ENCODE measurements at places on chromosomes 12 and 14. TPM values are rescaled to one million over a fixed set of nuclear protein-coding genes. Genes with fewer than 3 reads are reported as not detected.
A peak's percentile ranks its signal among the peaks of the same experiment; 100 is the strongest.

- no peaks in the 10 kb centered on the region for H3K27me3 ChIP-seq
- no peak overlapping the region for H3K27ac ChIP-seq
- H3K4me3 ChIP-seq, result no peak overlapping the region
- H3K36me3 ChIP-seq, result no peaks in the 10 kb centered on the region
These were observed 494.3 kb upstream of the ATXN7L3B start for GRCh38 chr12:74043343-74043742.

- H3K27me3 ChIP-seq, result no peaks in the 10 kb centered on the region
- no peak overlapping the region for H3K27ac ChIP-seq
- no peaks in the 10 kb centered on the region for H3K4me1 ChIP-seq
These were observed 15.0 kb downstream of the DEPDC4 start for GRCh38 chr12:100251917-100252316.

DNA sequence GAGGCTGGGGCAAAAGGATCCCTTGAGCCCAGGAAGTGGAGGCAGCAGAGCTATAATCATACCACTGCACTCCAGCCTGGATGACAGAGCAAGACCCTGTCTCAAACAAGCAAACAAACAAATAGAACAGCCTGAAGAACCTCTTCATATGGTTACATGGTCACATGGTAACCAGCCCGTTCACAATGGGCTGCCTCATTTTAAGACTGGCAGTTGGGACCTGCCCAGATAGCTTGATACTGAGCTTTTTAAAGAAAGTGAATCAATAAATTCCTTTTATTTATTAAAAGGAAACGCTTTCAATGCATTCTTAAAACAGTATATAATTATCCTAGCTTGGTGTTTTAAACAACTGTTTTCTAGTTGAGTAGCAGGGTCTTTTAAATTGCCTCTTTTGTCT lies 10.5 kb downstream of the MLXIP start:
- H3K36me3 ChIP-seq, result peaks cover 11% of the 10 kb centered on the region
- no peak overlapping the region for H3K4me3 ChIP-seq
- no peaks in the 10 kb centered on the region for H3K27me3 ChIP-seq
- H3K4me1 ChIP-seq, result peaks cover 100% of the 10 kb centered on the region
- no peak for DNase-seq

DNA sequence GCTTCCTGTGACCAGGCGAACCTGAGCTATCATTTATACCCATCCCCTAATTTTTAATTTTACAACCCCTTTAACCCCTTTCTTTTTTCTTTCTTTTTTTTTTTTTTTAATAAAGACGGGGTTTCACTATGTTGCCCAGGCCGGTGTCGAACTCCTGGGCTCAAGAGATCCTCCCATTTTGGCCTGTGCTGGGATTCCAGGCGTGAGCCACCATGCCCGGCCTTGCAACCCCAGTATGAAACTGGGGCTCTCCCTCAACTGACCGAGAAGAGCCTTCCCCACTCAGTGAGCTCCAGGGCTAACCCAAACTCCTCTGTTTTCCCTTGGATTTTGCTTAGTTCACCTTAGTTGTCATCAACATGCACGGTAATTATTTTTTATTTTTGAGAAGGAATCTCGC lies 992 bp downstream of the CPSF2 start:
- no peaks in the 10 kb centered on the region for H3K27me3 ChIP-seq
- no peaks in the 10 kb centered on the region for H3K36me3 ChIP-seq
- H3K27ac ChIP-seq, result peak overlapping the region; percentile 95
- DNase-seq, result no peak
- no peaks in the 10 kb centered on the region for H3K4me1 ChIP-seq

GRCh38 chr12:125744201-125744600 lies 679.0 kb downstream of the AACS start:
- H3K27ac ChIP-seq, result no peak overlapping the region
- no peaks in the 10 kb centered on the region for H3K4me1 ChIP-seq
- no peaks in the 10 kb centered on the region for H3K27me3 ChIP-seq
- no peak for DNase-seq

DNA sequence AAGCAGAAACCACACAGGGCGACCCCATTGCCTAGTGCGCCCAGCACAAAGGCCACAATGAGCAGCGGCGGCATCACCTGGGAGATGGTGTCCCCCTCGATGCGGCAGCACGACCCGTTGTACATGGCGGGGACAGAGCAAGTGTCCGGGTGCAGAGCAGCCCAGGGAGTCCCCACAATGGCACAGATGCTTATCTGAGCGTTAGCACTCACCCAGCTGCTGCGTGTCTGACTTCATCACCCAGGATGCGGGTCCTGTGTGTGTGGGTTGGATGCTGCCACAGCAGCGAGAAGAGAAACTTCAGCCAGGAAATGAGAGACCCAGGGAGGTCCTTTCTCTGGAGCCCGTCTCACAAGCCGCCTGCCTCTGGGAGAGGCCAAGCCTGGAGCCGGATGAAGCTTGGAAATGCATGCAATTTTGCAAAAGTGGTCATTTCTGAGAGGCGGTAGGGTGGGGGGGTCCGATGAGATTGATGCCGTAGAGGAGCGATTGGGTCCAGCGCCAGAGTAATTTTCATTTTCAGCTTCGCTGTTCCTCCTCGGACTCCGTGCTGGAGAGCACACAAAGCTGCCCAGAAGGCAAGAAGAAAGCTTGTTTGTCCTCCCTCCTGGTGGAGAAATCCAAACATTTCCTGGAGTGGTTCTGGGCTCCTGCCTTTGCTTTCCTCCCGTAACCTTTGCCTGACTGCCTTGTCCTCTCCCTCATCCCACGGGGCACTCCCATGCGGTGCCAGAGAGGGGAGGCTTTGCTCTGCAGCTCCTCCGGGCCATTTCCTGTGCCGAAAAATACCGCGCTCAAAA lies at the start of gene HCAR1:
Gene HCAR1 (minus strand): TSS at position 630 of the 800 bp plus-strand sequence. CDS start 505 bp downstream, at position 125.
- no peaks in the 10 kb centered on the region for H3K36me3 ChIP-seq
- no peak within 1 kb of the TSS for H3K27ac ChIP-seq
- H3K4me3 ChIP-seq, result peak within 1 kb of the TSS; percentile 4
- no peaks in the 10 kb centered on the region for H3K27me3 ChIP-seq

DNA sequence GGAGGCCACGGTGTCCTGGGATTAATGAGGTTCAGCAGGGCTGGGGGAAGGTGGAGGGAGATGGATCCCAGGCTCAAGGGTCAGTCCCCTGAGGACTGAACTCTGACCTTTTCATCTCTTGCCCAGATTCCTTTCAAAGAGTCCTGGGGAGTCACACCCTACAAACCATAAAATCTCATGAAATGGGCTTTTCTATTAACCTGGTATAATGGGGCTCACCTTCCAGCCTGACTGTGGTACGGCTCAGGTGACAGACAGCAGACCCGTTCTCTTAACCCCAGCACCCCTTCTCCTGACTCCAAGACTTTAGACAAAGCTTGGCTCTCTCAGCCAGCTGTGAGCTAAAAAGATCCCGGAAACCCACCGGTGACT lies 268.2 kb downstream of the ADGRD1 start:
- no peaks in the 10 kb centered on the region for H3K4me1 ChIP-seq
- H3K36me3 ChIP-seq, result no peaks in the 10 kb centered on the region
- no peaks in the 10 kb centered on the region for H3K27me3 ChIP-seq
- no peak overlapping the region for H3K27ac ChIP-seq

GRCh38 chr12:103505371-103506236 lies 9.8 kb upstream of the C12orf42 start:
- no peaks in the 10 kb centered on the region for H3K27me3 ChIP-seq
- H3K27ac ChIP-seq, result no peak overlapping the region
- DNase-seq, result no peak
- H3K4me3 ChIP-seq, result no peak overlapping the region

DNA sequence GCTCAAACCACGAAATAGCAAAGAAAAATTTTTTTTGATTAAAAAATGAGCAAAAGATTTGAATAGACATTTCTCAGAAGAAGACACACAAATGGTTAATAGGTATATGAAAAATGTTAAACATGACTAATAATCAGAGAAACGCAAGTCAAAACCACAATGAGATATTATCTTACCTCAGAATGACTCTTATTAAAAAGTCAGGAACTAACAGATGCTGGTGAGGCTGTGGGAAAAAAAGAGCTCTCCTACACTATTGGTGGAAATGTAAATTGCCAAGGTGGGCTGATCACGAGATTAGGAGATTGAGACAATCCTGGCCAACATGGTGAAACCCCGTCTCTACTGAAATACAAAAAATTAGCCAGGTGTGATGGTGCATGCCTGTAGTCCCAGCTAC lies 315.5 kb upstream of the FLRT2 start:
- H3K36me3 ChIP-seq, result no peaks in the 10 kb centered on the region
- DNase-seq, result no peak
- H3K4me1 ChIP-seq, result no peaks in the 10 kb centered on the region
- no peak overlapping the region for H3K4me3 ChIP-seq
- H3K27ac ChIP-seq, result no peak overlapping the region

DNA sequence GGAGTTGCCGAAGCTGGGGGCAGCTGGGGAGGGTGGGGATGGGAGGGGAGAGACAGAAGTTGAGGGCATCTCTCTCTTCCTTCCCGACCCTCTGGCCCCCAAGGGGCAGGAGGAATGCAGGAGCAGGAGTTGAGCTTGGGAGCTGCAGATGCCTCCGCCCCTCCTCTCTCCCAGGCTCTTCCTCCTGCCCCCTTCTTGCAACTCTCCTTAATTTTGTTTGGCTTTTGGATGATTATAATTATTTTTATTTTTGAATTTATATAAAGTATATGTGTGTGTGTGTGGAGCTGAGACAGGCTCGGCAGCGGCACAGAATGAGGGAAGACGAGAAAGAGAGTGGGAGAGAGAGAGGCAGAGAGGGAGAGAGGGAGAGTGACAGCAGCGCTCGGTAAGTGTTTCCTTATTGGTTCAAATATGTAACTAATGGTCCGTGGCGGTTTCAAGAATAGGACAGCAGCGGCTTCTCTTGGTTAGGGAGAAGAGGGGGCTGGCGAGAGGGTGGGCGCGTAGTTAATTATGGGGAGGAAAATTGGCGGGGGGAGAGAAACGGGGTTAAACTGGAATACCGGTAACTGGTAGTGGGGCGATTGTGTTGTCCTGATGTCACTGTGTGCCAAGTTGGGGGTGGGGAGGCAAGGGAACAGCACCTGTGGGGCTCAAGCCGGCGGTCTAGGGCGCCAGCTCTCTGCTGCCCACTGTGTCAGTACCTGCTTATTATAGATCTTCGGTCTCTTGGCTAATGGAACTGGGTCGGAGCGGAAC lies 8.4 kb downstream of the HOXC8 start:
- H3K4me3 ChIP-seq, result peak overlapping the region; percentile 42
- peaks cover 100% of the 10 kb centered on the region for H3K27me3 ChIP-seq
- H3K4me1 ChIP-seq, result peaks cover 34% of the 10 kb centered on the region
- no peak overlapping the region for H3K27ac ChIP-seq

DNA sequence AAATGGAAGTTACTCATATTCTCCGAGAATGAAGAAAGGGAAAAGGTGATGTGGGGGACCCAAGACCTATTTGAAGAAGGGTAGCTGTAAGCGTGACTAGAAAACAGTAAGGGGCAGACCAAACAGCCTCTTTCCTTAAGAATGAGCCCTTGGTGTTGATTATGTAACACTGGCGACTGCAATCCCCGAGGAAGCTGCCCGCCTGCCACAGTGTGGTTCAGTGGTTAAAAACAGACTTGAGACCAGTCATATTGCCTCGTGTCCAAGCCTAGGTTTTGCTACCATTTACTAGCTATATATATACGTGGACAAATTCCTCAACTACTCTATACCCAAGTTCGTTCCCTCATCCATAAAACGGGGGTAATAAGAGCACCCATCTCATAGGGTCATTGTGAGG lies 49.1 kb downstream of the SSPN start:
- no peak for DNase-seq
- H3K27ac ChIP-seq, result no peak overlapping the region
- H3K27me3 ChIP-seq, result no peaks in the 10 kb centered on the region
- no peaks in the 10 kb centered on the region for H3K36me3 ChIP-seq
- peaks cover 5% of the 10 kb centered on the region for H3K4me1 ChIP-seq

- H3K4me3 ChIP-seq, result no peak overlapping the region
- no peaks in the 10 kb centered on the region for H3K27me3 ChIP-seq
- H3K4me1 ChIP-seq, result no peaks in the 10 kb centered on the region
- H3K36me3 ChIP-seq, result peaks cover 20% of the 10 kb centered on the region
These were observed 24.9 kb downstream of the DGLUCY start for GRCh38 chr14:91138511-91139359.

DNA sequence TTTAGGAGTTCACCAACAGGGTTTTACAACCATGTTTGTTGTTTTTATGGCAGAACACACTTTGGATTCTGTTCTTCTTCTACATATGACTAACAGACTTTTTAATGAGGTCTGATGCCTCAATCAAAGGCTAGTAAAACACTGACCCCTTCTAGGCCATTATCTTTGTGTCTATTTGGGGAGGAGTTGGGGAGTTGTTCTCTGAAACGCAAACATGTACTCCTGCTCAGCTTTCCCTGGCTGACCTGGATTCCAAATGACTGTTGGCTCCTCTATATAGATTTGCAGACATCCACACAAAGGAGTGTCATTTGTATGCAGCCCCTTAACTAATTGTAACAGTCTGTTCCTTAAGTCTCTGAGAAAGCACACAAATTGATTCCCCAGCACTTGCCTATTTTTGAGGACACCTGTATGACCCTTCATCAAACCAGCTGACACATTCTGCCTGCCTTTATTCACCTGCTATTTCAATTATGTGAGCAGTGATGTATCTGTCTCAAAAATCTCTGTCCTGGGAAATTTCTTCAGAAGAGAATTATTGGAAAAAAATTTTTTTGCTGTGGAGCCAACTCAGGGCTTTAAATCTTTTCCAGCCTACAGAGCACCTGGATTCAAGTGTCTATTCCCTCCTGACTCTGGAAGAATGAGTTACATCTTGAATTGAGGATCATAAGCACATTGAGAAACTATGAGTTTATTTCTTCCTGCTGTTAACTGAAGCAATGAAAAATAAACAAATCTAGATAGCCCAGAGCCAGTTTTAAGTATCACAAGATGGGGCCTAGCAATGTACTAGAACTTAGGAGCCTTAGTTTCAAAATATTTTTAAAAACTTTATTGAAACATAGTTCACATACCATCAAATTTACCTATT lies 417.2 kb downstream of the RAD51B start:
- H3K4me3 ChIP-seq, result no peak overlapping the region
- no peaks in the 10 kb centered on the region for H3K27me3 ChIP-seq
- H3K27ac ChIP-seq, result peak overlapping the region; percentile 22
- H3K36me3 ChIP-seq, result no peaks in the 10 kb centered on the region
- no peak for DNase-seq

DNA sequence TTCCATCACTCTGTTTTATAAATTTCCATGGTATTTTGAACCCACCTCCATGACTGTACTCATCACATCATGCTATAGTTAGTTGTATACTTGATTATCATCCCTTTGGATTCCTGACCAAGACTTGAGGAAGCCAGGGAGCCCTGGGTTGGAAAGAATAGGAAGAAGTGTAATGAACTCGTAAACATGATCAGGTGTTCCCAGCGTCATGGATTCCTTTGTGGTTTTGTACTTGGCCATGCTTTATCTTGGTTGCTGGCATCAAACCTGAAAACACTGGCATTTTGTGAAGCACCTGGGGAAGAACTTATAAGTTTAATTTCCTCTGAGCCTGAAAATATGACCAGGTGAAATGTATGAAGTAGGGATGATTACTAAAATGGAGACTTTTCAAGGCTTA lies 76.4 kb downstream of the CHST11 start:
- H3K4me3 ChIP-seq, result no peak overlapping the region
- no peaks in the 10 kb centered on the region for H3K27me3 ChIP-seq
- no peak overlapping the region for H3K27ac ChIP-seq
- peaks cover 5% of the 10 kb centered on the region for H3K4me1 ChIP-seq
- H3K36me3 ChIP-seq, result no peaks in the 10 kb centered on the region

- DNase-seq, result no peak
- no peak overlapping the region for H3K4me3 ChIP-seq
- no peaks in the 10 kb centered on the region for H3K36me3 ChIP-seq
- H3K27ac ChIP-seq, result no peak overlapping the region
These were observed 32.3 kb downstream of the PROX2 start for GRCh38 chr14:74843653-74844052.

Gene CD163
- total RNA-seq, result 81.4 TPM

Gene TEP1
- total RNA-seq, result 12.7 TPM

Gene PLXNC1
- 4.3 TPM for total RNA-seq

Gene WIF1
- not detected for total RNA-seq

Gene ANKRD33
- not detected for total RNA-seq

Gene NYNRIN
- 6.9 TPM for total RNA-seq

Gene NKX2-1
- total RNA-seq, result not detected

Gene SERPINA10
- total RNA-seq, result not detected

Gene KRT83
- not detected for total RNA-seq
